ENCODE measurements at places on chromosomes 5 and 9.

GRCh38 chr5:180283026-180283615 is 8.8 kb downstream of the MAPK9 start:
- DNase-seq: no peak

DNA sequence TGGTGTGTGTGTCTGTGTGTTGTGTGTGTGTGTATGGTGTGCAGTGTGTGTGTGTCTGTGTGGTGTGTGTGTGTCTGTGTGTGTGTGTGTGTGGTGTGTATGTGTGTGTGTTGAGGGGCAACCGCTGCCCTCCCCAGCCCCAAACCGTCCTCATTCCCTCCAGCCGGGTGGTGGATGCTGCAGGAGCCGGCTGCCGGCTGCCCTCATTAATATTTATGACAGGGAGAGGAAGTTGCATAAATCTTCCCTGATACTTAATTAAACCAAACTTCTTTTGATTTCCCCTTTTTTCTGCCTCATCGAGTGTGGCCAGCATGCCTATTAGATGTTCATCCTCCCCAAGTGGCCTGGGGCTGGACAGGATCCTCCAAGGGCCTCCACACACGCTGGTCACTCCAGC is 121.4 kb upstream of the MVB12B start:
- no peak for DNase-seq

DNA sequence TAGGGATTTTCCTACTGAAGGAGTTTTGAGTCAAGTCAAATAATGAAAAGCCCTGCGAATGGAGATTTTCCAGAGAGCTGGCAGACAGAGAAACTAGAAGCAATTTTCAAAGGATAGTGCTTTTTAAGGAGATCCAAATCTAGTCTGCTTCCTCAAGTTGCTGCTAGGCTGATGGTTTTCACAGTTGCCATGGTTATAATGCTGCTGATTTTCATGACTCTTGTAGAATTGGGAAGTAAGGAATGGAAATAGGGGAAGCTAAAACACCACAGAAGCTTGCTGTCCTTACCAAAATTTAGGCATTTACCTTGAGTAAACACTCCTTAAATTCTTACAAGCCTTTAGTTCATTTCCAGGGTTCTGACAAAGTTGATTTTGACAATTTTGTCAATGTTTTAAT is 30.1 kb upstream of the HAPLN1 start:
- DNase-seq: no peak

GRCh38 chr9:99858087-99858486 is 36.4 kb downstream of the NR4A3 start:
- DNase-seq: no peak

GRCh38 chr5:141898448-141899049 is 20.3 kb upstream of the PCDH1 start:
- no peak for DNase-seq

DNA sequence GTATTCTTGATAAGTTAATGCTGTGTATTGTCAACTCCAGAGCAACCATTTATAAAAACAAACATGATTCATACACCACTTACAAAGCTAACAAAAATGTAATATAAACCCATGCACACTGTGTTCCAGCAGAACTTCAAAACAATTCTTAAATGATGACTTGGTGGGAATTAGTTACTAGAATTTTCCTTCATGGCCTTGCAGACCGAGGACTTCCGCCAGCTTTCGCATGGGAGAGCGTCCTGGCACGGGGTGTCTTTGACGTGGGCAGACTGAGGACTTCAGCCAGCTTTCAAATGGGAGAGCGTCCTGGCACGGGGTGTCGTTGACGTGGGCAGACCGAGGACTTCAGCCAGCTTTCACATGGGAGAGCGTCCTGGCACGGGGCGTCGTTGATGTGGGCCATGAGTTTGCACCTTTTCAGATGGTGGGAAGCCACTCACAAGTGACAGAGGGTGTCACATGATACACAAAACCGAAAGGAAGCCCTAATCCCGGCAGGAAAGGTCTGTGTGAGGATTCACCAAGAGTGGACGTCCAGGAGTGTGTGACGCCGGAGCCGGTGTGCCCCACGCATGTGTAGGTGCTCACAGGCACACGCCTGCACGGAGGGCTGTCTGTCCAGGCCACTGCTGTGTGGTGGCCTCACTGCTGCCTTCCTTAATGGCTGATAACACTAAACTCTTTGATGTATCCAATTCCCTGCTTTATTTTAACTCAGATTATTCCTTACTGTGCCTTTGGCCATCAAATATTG is 211.3 kb upstream of the IRX4 start:
- DNase-seq: no peak

DNA sequence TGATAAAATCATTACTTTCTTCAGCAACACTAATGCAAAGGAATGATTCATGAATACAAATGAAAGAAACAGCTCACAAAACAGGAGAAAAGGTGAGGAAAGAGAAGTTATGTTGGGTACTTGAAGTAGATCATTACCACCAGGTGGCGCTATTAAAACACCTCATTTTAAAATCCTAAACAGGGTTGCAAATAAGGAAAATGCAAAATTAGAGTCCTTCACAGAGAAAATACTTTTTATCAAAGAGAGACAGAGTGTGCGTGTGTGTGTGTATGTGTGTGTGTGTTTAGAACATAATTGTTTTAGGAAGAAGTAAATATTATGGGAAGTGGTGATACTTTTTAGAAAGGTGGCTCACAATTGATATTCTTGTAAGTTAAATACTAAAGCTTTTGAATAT is 49.5 kb upstream of the CD180 start:
- no peak for DNase-seq

GRCh38 chr9:136365775-136366222 is 2.3 kb upstream of the DNLZ start:
- DNase-seq: no peak

DNA sequence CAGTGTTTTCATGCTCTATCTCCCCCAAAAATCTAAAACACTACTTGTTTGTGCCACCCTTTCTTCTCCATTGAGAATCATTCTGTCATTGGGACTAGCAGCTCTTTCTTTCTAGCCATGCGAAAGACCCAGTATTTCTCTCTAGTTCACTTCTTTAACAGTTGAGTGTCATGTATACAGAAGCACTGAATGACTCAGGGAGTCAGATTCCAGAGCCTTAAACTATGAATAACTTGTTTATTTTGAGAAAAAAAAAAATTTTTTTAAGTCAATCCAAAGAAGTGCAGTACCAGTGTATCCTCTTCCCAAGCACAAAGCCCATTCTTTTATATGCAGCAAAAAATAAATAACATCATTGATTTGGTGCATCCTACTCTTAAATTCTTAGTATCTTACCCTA is 415.4 kb upstream of the GRAMD2B start:
- no peak for DNase-seq

DNA sequence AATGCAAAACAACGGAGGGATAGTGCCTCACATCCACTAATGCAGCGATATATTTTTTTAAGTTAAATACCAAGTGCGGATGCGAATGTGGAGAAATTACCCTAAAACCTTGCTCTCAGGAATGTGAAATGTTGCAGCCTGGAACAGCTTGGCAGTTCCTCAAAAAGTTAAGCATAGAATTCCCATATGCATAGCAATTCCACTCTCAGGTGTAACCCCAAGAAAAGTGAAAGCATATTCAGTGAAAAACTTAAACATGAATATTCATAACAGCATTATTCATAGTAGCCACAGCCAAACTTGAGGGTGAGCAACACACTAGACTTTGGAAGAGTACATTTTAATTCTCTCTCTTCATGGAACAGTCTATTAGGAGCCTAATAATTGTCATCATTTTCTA is 83.2 kb upstream of the ICE1 start:
- no peak for DNase-seq
